BE2C (cell line): ENCODE measurements at places on chromosomes 13 and 19.

- peak; percentile 96 for DNase-seq
Measured at GRCh38 chr13:112885782-112886268, 83.2 kb upstream of the MCF2L start.

DNA sequence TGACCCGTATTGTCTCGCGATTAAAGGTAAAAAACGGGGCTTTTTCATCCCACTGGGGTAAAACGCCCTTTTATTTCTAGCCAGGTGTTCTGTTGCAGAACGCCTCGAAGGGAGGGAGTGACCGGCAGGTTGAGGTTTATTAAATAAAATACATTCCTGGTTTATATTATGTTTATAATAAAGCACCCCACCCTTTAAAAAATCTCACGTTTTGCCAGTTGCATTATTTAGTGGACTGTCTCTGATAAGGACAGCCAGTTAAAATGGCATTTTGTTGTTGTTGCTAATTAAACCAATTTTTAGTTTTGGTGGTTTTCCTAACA, 25.1 kb upstream of the ZNF850 start:
- DNase-seq = no peak

- no peak for DNase-seq
Measured at GRCh38 chr19:35577918-35578317, 8.1 kb upstream of the PMIS2 start.

- no peak for DNase-seq
Measured at GRCh38 chr13:40139896-40140520, 484.5 kb downstream of the COG6 start.

DNA sequence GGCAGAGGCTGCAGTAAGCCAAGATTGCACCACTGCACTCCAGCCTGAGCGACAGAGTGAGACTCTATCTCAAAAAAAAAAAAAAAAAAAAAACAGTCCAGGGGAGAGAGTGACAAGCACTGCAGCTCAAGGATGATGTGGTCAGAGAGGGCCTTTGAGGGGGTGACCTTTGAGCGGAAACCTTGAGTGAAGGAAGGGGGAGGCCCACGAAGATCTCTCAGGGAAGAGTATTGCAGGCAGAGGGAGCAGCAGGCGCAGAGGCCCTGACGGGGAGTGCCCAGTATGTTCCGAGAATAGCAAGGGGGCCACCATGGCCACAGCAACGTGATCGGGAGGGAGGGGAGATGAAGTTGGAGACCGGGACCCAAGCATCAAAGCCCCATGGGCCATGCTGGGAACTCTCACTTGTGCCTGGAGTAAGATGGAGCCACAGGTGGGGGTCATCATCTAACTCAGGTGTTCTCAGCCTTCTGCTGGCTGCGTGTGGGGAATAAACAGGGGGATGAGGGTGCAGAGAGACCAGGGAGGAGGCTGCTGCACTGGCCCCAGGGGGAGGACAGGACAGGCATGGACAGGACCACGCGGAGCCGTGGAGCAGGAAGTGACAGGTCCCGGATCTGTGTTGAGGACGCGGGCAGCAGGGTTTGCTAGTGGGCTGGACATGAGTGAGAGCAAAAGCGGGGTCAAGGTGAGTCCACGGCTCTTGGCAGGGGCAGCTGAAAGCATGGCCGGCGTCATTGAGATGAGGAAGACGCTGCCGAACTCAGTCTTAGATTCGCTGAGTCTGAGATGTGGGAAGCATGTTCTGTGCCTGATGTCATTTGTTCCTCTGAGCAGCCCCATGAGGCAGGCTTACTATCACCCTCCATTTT, 60.4 kb downstream of the DPF1 start:
- no peak for DNase-seq
